SK-N-DZ (cell line): ENCODE measurements at places on chromosomes 13 and 19.

DNA sequence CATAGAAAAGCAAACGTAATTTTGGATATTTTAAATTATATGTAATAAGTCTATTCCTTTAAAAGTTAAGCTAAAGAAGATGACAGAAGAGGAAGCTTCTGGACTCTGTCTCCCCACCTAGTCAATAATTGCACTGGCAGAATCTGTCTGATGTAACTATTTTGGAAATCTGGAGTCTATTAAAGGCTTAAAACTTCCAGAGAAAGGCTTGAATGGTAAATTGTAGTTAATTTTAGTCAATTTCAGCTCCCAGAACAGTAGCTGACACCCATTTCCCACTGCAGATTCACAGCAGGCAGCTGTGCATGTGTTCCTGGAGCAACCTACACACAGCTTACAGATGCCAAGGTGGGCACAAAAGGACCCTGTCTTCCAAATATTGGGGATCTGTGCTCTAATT is 304.1 kb downstream of the PCDH20 start:
- DNase-seq = peak; percentile 73

DNA sequence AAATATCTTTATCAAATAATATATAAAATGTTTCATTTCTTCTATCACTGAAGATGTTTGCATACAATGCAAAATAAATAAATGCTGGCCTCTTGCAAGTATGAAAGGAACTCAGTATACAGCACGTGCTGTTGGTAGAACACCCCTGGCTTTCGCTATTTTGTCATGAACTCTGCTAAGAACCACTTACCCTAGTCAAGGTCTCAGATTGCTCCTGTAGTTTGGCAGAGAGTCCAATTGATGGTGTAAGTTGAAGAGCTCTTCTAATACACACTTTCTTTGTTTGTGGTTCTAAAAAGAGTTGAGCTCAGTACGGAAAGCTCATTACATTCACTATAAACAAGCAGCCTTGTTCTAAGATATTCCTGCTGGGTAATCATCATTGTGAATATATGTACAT is 1258.9 kb downstream of the EFNB2 start:
- no peak for DNase-seq

- DNase-seq = no peak
Observed at GRCh38 chr13:84641491-84641890, 759.2 kb upstream of the SLITRK1 start.

- no peak for DNase-seq
Observed at GRCh38 chr19:56877069-56877715, 36.7 kb upstream of the PEG3 start.
